Natural killer cell (primary cell): ENCODE measurements at places on chromosomes 6 and 20. TPM values are rescaled to one million over a fixed set of nuclear protein-coding genes. Genes with fewer than 3 reads are reported as not detected.

DNA sequence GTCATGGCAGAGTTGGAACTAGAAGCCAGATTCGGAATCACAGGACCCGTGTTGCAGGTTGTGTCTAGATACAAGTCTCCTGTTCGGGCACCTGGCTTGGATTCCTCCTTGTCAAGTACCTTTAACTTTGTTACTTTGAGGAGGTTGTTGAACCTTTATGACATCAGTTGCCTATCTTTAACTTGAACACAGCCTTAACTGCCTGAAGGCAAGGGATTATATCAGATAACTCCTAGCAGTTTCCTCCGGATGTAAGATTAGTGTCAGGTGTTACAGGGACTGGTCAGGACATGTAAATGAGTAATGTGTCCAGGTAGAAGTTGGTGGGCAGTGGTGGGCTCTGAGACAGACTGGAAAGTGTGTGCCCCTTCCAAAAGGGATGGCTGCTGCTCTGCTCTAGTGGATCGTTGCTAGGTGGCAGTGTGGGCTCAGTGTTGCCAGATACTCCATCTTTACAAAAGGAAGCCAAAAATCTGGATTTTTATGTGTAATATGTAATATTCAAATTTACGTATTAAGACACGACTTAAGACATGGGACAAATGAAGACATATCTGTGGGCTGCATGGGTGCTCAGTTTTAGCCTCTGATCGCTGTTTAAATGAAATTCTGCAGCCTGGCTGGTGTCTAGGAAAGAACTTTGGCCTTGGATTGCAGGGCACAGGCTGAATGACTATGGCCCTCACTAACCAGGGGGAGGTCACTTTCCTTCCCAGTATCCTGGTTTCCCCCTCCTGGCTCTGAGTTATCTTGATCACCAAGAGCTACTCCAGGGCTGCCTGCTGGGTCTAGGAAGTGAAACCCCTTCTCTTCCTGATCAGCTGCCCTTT is 27.1 kb downstream of the CHMP4B start:
- H3K4me3 ChIP-seq = no peak overlapping the region
- H3K36me3 ChIP-seq = peaks cover 3% of the 10 kb centered on the region
- H3K27ac ChIP-seq = no peak overlapping the region
- H3K4me1 ChIP-seq = peaks cover 40% of the 10 kb centered on the region
- no peaks in the 10 kb centered on the region for H3K27me3 ChIP-seq
- DNase-seq = no peak

- H3K27me3 ChIP-seq = no peaks in the 10 kb centered on the region
- H3K36me3 ChIP-seq = no peaks in the 10 kb centered on the region
- H3K27ac ChIP-seq = no peak overlapping the region
- no peak for DNase-seq
- no peak overlapping the region for H3K4me3 ChIP-seq
These were observed 347.6 kb upstream of the MMS22L start for GRCh38 chr6:97630604-97631003.

DNA sequence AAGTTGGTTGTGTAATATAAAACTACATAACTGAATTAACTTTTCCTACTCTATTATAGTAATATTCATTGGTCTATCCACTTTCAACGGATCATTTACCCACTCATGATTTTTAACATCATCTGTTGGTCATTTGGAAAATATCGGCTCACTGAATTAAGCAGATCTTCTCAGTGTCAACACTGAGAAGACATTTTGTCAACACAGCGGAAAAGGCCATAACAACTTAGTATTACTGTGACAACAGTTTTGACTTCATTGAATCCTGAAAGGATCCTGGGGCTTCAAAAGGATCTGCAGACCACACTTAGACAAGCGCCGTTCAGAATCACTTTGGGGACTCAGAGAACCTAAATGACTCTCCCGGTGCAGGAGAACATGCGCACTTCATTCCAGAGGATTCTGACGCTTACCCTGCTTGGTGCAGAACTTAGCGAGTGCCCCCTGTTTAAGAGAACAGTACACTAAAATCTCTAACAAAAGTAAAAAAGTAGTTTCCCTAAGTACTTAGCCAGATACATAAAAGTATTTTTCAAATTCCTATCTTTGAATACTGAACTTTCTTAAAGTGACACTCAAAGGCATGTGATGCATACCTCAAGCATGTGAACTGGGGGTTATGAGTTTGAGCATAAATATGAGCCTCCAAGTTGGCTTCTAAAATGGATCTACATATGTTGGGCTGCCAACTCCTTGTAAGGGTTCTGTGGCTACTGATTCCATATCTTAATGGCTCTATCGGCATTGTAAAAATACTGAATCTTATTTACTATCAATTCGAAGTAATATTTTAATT is 4.0 kb downstream of the ZBTB2 start:
- H3K4me3 ChIP-seq = no peak overlapping the region
- no peak for DNase-seq
- peaks cover 5% of the 10 kb centered on the region for H3K36me3 ChIP-seq
- H3K27me3 ChIP-seq = no peaks in the 10 kb centered on the region
- H3K4me1 ChIP-seq = peaks cover 16% of the 10 kb centered on the region

DNA sequence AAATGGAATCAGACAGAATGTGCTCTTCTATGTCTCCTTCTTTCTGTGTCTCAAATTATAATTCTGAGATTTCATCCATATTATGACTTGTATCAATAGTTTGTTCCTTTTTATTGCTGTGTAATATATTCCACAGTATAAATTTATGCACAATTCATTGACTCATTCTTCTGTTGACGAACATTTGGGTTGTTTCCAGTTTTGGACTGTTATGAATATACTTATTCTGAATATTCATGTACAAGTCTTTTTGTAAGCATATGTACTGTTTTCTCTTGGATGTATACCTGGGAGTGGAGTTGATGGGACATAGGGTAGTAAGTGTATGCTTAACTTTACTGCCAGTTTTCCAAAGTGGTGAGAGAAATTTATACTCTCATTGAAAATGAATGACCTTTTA is 28.1 kb upstream of the TRAF3IP2 start:
- H3K36me3 ChIP-seq = peaks cover 2% of the 10 kb centered on the region
- DNase-seq = no peak
- no peaks in the 10 kb centered on the region for H3K27me3 ChIP-seq
- H3K27ac ChIP-seq = no peak overlapping the region

SIM1 gene
- total RNA-seq = not detected
